ENCODE measurements at places on chromosomes 11 and 22. TPM values are rescaled to one million over a fixed set of nuclear protein-coding genes. Genes with fewer than 3 reads are reported as not detected.

DNA sequence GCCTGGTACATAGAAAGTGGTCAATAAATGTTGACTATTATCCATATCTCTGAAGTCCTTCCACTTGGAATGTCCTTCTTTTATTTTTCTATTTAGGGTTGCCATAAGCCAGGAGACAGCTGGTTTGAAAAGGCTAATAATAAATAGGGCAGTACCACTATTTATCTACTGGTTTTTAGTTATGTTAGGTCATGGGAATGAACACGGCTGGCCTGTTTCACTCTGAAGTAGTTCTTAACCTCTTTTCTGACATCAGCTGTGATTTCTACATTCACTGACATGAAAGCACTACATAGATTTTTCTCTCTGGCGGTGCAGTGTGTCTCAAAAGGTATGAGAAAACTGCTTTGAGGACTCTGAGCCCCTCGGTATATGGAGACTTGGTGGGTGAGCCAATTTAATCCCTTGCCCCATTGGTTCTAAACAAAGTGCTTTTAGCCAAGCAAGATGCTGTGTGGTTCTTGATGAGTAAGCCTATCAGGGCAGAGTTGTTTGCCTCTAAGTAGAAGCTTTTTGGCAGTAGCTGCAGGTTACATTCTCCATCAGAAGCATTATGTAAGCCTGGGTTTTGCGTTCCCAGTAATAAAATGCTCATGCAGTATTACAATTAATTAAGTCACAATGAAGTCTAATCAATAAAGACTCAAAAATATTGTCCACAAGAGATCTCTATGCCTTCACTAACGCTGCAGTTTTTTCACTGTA, 48.7 kb upstream of the APOA1 start:
- DNase-seq: peak; percentile 83

LRRC4C gene
- total RNA-seq: under 0.01 TPM

DNA sequence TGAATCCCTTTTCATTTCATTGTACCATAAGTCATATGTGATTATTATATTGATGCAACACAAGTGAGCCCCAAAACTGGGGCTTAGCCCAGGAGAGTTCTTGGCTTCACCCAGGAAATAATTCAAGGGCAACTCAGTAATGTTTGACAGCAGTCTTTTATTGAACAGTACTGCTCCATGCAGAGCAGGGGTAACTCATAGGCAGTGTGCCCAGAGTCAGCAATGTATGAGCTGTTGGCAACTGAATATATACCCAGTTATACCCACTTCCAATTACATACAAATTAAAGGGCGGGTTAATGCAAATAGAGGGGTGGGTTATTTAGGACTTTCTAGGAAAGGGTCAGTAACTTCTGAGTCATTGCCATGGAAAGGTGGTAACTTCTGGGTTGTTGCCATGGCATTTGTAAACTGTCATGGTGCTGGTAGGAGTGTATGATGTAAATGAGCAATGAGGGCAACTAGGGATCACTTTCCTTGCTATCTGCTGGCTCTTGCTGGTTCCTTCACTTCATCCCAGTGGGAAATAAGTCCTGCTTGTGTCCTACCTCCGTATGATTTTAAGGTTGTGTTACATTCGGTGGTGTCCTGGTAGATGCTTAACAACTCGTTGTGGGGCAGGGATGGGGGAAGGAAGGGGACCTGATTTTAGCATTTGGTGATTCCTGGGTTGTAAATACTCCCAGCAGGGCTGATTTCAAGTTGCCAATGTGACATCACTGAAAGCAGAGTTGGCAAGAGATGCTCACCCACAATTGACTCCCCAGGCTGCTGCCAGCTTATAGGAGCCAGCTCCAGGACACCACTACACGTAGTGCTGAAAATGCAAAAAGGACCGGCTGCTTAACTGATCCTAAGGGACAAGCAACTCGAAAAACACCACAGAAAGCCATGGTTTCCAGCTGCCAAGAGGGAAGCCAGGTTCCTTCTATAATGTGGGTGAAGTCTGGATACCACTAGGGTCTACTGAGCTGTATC, 70.1 kb downstream of the SYT9 start:
- DNase-seq: no peak

OOSP4A gene
- not detected for total RNA-seq

- no peak for DNase-seq
Measured at GRCh38 chr22:26019596-26019995, 149.7 kb upstream of the SEZ6L start.

- DNase-seq: peak; percentile 27
Measured at GRCh38 chr11:34502949-34503348, 10.6 kb downstream of the ELF5 start.

BEST1 gene
- 7.7 TPM for total RNA-seq

PLA2G6 gene
- total RNA-seq: 24.9 TPM

- no peak for DNase-seq
Measured at GRCh38 chr11:68940651-68941323, 37.1 kb downstream of the IGHMBP2 start.

FXYD6 gene
- 8.0 TPM for total RNA-seq

Measured in fibroblast of lung (primary cell).